ENCODE measurements at places on chromosomes 7 and 10. TPM values are rescaled to one million over a fixed set of nuclear protein-coding genes. Genes with fewer than 3 reads are reported as not detected.

DNA sequence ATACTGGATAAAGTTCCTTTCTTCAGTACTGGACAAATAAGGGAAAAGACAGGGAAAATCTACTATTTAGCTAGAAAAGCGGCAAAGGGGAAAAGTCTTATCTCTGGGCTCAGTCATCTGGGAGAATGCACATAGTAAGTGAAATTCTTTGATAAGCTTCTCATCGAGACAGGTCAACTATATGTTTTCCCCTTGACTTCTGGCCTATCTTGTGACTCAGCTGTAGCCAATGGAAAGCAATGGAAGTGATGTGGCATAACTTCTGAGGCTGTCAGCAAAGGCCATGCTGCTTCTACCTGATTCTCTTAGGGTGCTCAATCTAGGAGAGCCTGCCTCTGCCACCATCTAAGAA, 91.9 kb downstream of the PCGF5 start:
- DNase-seq: no peak

- DNase-seq: no peak
Measured at GRCh38 chr10:112793202-112793921, 156.7 kb upstream of the TCF7L2 start.

Gene TMEM26
- not detected for total RNA-seq

GRCh38 chr10:6601246-6601805, 21.2 kb upstream of the PRKCQ start:
- DNase-seq: no peak

Gene RAPGEF5
- 169 TPM for total RNA-seq

DNA sequence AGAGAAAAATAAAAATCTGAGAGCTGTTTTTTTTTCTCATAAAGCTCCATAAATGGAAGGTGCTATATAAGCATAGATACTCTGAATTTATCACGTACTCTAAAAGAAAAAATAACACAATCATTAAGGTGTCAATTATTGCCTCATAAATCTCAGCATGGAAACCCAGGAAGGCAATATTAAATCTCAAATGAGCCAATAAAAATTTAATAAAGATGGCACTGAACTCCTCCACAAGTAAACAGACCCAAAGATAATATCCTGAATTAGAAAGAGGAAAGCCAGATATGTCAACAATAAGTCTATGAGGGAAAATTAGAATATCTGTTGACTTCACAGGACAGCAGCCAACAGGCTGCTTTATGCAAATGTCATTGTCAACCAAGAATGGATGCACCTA, 66.5 kb downstream of the CDK6 start:
- DNase-seq: no peak

DNA sequence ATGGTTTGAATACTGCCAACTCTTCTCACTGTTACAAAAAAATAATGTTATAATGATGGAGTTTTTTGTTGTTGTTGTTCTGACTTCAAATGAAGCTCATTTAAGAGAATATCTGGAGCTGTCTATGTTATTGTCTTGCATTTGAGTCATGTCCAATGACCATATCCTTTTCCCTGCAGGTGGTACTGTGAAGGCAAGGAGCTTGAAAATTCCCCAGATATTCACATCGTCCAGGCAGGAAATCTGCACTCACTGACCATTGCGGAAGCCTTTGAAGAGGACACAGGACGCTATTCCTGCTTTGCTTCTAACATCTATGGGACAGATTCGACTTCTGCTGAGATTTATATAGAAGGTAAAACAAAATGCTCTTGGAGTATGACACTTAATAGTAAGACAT, 33.5 kb downstream of the MYPN start:
- no peak for DNase-seq

Measured in glutamatergic neuron (in vitro differentiated cells).